Sigmoid colon (tissue), 7 donors: ENCODE measurements at places on chromosomes 5 and 9. TPM values are rescaled to one million over a fixed set of nuclear protein-coding genes. Genes with fewer than 3 reads are reported as not detected.

DNA sequence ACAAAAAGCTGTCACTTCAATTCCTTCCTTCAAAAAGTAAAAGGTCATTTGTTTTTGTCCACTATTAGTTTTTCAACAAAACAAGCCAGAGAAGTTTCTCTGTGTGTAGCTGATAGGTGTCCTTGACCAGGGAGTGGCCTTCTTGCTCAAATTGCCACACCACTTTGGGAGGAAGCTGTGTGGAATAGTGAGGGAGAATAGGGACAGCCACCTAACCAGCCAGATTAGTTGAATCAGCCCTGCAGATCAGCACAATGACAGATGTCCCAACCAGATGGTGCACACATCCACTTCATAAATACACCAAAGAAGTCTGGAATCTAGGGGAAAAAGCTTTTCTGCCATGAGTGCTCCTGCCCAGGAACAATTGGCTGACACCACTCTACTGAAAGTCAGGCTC is 37.2 kb downstream of the NREP start:
- DNase-seq: no peak

GRCh38 chr5:62574599-62574998 is 4.0 kb upstream of the LRRC70 start:
- no peak for DNase-seq

PLEKHG4B gene
- total RNA-seq: 0.14 TPM

DNA sequence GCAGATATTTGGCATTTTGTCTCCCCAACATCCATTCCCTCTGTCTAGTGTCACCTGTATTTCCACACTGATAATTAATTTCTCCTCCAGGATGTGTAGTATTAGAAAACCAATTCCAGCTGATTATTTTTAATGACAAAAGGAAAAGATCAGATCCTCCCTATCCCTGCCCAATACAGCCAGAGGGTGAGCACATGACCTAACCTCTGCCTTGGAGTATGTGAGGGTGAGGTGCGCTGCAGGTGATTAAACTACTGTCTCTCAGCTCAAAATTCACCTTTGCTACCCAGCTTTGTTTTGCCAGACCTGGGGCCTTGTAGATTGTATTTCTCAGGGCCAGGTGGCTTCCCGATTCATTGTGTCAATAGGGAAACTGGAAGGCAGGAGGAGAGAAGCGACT is 402.1 kb downstream of the PRELID2 start:
- no peak for DNase-seq

LHFPL2 gene
- 31.0 TPM for total RNA-seq

DNA sequence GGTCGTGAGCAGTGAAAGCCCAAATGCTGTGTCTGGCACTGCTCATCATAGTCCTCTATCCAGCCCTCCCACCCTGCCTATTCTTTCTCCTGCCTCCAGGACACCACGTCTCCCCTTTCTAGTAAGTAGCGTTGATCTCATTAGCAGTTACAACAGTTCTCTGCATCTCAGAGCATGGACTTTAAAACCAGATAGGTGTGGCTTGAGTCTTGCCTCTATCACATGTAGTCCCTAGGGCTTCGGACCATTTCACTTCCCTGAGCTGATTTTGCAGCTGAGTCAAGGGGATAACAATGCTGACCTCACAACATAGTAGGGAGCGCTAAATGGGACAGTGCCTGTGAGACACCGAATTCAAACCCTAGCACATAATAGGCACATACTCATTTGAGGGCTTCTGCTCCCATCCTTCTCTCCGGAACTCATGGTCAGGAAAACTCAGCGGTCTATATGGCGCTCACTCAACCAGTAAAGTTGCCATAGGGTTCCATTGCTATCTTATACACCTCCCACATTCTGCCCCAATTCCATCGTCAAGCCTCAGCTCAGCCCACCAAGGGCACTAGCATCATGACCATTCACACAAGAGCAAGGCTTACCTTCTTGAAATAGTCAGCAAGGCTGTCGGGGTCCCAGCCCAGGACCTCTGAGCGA is 515 bp downstream of the LCP2 start:
- no peak for DNase-seq

- DNase-seq: no peak
Observed at GRCh38 chr9:29393064-29393463, 1819.8 kb upstream of the C9orf72 start.

GRCh38 chr9:10242255-10242654 is 370.5 kb downstream of the PTPRD start:
- DNase-seq: no peak

SPRY4 gene
- 13.3 TPM for total RNA-seq

DNA sequence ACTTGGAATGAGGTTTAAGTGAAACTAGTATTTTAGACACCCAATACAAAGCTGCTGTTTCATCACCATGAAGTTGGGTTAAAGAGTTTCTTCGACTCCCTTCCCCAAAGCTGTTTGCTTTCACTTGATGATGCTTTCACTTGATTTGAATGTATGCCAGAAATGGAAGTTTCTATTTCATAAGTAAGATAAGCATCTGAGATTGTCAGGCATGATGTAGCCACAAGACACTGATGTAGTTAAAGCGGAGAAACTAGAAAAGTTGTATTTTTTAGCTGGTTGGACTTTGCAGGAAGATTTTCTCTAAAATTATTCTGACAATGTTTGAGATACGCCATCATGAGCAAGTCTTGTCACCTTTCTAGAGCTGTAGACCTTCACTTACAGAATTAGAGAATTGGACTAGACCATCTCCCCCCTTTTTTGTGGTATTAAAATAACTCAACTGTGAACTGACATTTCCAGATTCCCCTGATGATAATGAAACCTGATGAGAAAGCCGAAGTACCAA is 20.0 kb downstream of the MOCS2 start:
- DNase-seq: no peak

PCDHB10 gene
- 6.2 TPM for total RNA-seq

MACIR gene
- total RNA-seq: 4.2 TPM

LECT2 gene
- total RNA-seq: not detected

DNA sequence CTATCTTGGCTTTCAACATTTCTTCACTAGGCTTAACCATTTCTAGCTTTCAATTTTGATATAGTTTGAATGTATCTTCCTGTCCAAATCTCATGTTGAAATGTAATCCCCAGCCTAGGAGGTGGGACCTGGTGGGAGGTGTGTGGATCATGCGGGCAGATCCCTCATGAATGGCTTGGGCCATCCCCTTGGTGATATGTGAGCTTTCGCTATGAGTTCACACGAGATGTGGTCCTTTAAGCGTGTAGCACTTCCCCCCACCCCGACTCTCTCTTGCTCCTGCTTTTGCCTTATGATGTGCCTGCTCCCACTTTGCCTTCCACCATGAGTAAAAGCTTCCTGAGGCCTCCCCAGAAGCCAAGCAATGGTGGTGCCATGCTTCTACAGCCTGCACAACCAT is 40.6 kb downstream of the PHAX start:
- DNase-seq: no peak

DNA sequence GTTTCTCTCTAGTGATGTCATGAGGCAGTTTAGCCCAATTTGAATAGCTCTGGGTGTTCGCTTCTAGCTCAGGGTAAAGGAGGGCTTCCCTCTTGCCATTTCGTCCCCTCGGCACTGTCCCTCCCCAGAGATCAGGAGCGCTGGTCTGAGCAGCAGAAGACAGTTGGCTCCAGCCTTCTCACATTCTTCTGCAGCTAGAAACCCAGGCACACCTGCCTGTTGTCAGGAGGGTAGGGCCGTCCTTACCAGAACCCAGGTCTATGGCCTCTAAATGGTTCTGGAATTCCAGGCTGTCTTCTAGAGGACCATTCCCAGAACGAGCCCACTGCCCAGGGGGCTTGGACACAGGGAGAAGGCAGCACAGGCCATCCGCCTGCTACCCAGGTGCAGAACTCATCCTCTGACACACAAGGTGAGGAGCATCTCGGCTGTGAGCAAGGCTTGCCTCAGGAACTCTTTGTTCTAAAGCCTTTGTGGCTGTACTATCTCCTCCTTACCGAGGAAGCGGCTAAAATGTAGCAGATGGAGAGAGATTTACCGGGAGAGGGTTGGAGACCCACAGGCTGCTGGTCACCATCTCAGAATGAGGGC is 255.6 kb upstream of the IRX2 start:
- DNase-seq: no peak

PPP1R2B gene
- not detected for total RNA-seq

- no peak for DNase-seq
Observed at GRCh38 chr9:21974722-21975409, 19.3 kb downstream of the CDKN2A start.

DNA sequence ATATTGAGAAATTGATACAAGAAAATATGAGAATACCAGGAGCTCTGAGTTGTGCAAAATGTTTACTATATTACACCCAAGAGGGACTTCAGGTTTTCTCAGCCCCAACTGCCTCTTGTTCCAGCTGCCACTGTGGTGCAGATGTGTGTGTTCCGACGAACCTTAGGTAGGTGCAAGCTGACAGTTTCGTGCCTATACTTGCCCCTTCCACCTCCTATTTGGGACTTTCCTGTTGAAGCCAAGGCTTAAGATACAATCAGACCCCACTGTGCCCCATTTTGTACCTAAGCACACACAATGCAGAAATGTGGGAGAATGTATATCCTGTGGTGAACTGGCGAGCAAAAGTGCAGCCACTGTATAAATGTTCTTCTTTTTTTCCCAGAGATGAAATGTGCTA is 80.2 kb downstream of the LURAP1L start:
- DNase-seq: no peak

TCF7 gene
- 1.5 TPM for total RNA-seq

- DNase-seq: no peak
Observed at GRCh38 chr9:89732295-89732938, 127.6 kb downstream of the GADD45G start.

GRCh38 chr9:33908114-33908513 is 91.2 kb downstream of the UBE2R2 start:
- DNase-seq: no peak

PTBP3 gene
- 19.4 TPM for total RNA-seq

- no peak for DNase-seq
Observed at GRCh38 chr9:8860925-8861324, 1061.3 kb upstream of the DMAC1 start.

ORM1 gene
- not detected for total RNA-seq

DNA sequence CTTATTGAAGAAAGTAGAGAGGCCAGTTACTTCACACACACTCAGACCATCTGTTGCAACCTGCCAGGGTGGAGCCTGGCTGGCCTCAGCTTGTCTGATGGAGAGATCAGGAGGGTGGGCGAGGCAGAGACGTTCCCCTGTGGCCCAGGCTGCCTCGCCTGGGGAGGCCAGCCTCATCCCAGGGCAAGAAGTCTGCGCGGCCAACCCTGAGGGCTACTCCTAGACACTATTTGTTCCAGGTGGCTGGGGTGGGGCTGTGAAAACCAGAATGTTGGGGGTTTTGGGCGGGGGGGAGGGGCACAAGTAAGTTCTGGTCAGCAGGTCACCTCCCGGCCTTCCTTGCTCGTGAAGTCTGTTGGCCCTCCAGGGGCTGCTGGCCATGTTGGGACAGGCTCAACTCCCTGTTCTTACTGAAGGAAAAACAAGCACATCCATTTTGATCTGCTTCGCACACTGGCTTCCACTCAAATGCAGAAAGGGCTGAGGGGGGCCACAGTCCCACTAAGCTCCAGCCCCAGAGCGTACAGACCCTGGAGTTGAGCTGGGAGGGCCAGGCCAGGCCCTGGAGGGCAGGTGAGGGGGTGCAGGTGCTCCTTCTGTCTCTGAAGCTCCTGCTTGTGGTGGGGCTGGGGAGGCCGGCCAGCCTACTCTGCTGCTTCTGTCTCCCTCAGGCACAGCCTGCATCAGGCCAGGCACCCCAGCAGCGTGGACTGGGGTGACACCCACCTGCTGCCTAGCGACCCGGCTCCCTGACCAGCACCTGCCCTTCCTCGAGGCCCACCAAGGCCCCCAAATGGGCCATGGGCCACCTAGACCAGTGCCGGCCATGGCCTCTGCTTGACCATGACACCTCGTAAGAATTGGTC is 46.6 kb downstream of the SECISBP2 start:
- peak; percentile 54 for DNase-seq

BASP1 gene
- total RNA-seq: 9.2 TPM

DNA sequence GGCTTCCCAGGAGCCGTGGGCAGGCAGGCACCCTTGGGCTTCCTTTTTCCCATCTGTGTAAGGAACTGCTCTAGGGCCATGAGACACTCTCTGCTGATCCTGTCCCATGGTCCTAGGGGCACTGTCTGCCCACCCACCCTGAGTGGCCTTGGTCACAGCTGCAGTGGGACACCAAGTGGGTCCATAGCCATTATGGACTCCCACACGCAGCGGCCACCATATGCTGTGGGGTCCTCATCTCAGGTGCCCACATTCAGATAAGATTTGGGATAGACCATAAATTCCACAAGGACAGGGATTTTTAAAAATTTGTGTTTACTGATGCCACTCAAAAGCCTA is 180.8 kb downstream of the AUH start:
- no peak for DNase-seq

- no peak for DNase-seq
Observed at GRCh38 chr9:17852108-17852507, 273.2 kb downstream of the SH3GL2 start.

SLC36A2 gene
- not detected for total RNA-seq

RABGAP1 gene
- 104 TPM for total RNA-seq

GRCh38 chr5:172167895-172168294 is 20.1 kb downstream of the STK10 start:
- DNase-seq: no peak

DNA sequence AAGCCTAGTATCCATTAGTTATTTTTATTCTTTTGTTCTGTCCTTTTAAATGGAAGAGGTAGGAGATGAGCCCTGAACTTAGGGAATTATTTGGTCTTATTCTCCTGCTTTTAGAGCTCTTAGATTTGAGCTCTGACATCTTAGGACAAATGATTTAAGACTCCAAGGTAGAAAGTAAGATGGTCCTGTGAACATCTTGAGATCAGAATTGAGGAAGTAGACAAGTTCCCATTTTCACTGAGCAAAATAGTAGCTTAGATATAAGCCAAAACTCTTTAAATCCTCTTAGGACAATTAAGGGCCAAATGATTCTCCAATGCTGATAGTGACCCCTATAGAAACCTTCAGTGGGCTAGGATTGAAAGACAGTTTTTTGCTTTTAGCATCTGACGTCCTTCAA is 53.0 kb upstream of the RUSC2 start:
- no peak for DNase-seq

CRB2 gene
- total RNA-seq: not detected

DNA sequence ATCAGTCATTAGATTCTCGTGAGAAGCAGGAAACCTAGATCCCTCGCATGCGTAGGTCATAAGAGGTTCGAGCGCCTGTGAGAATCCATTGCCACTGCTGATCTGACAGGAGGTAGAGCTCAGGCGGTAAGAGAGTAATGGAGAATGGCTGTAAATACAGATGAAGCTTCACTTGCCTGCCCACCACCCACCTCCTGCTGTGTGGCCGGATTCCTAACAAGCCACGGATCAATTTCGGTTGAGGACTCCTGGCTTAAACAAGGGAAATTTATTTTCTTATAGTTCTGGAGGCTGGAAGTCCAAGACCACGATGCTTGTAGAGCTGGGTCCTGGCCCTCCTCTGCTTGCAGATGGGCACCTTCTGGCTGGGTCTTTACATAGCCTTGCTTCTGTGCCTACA is 200.4 kb downstream of the PCSK5 start:
- no peak for DNase-seq

SIGMAR1 gene
- 82.6 TPM for total RNA-seq

NPR3 gene
- 5.0 TPM for total RNA-seq

- DNase-seq: no peak
Observed at GRCh38 chr5:75550597-75550996, 38.9 kb downstream of the POLK start.
